ENCODE measurements at places on chromosomes 1 and 21.
A peak's percentile ranks its signal among the peaks of the same experiment; 100 is the strongest.

DNA sequence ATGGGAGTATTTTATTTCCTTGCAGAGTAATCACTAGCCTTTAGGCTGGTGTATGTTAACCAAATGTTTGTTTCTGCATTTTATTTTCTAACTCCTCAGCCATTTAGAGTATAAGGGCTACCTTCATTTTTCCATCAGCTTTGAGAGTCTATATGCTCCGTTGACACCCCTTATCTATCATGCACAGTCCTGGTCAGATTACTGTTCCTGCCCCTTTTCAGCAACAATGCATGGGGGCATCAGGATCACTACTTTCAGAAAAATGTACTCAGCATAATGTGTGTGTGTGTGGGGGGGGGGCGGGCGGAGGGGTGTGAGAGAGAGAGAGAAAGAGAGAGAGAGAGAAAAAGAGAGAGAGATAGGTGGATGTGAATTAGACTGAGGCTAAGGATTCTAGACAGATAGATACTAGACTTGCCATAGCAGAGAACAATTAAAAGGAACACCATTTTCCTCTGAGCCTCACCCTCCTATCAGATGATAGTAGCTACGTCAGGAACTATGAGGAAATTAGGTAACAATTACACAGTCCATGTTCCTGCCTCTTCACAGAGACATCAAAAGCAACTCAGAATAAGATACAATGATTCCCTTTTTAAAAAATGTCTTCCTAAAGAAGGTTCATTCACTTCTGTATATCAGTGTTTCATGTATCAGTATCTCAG, 40.8 kb downstream of the FCER1A start:
- no peaks in the 10 kb centered on the region for H3K36me3 ChIP-seq
- no peak for DNase-seq
- no peaks in the 10 kb centered on the region for H3K27me3 ChIP-seq
- no peak overlapping the region for H3K4me3 ChIP-seq

DNA sequence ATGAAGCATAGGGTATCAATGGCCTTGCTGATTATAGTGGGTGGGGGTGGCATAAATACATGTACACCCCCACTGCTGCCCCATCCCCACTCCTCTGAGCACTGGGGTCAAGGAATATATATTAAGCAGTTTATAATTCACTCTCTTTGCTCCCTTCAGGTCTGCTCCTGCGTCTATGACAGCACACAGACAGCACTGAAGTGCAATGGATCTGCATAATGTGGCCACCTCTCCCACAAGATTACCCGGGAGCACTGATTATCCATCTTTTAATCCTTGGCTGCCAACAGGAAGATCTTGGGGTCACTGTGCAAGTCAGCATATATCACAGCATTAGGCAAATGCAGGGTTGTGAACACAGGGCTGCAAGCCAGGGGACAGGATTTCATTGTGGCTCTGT, 19.3 kb downstream of the RXRG start:
- H3K4me1 ChIP-seq = no peaks in the 10 kb centered on the region
- H3K27ac ChIP-seq = no peak overlapping the region
- H3K4me3 ChIP-seq = no peak overlapping the region
- H3K27me3 ChIP-seq = peaks cover 3% of the 10 kb centered on the region

DNA sequence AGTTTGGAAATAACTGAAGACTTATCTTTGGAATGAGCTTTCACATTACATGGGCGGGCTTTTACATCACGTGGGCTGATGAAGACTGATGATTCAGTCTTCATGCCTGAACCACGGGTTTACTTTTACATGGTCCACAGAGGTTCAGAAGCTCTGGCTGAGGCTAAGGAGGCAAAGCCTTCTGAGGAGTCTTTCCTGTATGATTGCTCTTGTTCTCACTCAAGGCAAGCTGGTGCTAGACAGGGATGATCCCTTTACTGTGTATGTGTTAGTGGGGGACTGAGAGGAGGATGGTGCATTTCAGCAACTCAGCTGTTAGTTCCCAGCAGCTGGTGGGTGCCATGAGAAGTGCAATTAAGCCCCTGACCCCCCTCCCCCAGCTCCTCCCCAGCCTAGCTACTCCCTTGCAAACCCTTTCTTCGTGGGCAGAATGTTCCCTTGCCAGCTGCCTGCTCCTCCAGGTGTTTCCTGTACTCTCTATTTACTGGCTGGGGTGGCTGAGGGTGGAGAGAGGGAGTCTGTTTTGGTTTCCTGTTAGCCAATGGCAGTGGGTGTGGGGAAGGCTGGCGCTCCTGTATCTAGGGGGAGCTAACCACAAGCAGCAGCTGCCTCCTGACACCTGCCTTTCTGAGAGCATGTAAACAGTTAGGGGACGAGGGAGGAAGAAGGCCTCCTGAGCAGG, 15.4 kb downstream of the BTG2 start:
- H3K4me3 ChIP-seq = no peak overlapping the region
- peaks cover 19% of the 10 kb centered on the region for H3K4me1 ChIP-seq
- no peak overlapping the region for H3K27ac ChIP-seq
- H3K36me3 ChIP-seq = no peaks in the 10 kb centered on the region
- no peak for DNase-seq

DNA sequence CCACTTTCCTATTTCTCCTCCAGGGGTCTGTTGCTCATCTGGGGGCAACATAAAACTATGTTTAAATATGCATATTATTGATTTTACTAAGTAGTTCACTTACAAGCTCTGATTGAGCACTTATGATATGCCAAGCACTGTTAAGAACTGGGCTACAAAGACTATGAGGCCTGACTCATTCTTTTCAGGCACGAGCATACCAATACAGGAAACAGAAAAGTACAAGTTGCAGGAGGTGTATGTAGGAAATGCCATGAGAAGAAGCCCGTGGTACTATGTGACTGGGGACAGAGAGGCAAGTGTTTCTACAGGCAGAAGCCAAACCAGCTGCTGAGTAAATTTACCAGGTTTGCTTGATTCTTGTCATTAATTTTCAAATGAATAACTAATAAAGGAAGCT, 120.4 kb upstream of the PTGFR start:
- no peaks in the 10 kb centered on the region for H3K36me3 ChIP-seq
- H3K27ac ChIP-seq = peak overlapping the region; percentile 80
- no peak overlapping the region for H3K4me3 ChIP-seq
- no peaks in the 10 kb centered on the region for H3K27me3 ChIP-seq
- no peak for DNase-seq

- H3K4me1 ChIP-seq = no peaks in the 10 kb centered on the region
- DNase-seq = no peak
- no peak overlapping the region for H3K4me3 ChIP-seq
- H3K27me3 ChIP-seq = peaks cover 60% of the 10 kb centered on the region
- H3K27ac ChIP-seq = no peak overlapping the region
- no peaks in the 10 kb centered on the region for H3K36me3 ChIP-seq
Measured at GRCh38 chr1:35683012-35683411, 35.7 kb downstream of the C1orf216 start.

DNA sequence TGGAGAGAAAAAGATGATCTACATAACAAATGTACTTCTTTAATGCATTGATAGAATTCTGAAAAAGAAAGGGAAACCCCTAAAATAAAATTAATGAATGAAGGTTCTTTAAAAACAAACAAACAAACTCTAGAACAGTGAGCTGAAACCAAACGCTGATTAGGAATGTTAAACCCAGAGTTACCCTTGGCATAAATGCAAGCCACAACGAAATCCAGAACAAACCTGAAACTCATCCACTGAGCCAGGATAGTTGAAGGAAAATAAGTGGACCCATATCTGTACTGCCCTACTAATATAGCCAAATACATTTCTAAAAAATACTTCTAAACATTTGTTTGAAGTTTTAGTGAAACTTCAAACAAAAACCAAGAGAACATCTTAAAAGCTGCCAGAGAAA, 505.3 kb downstream of the TTLL7 start:
- H3K27ac ChIP-seq = no peak overlapping the region
- DNase-seq = no peak
- no peaks in the 10 kb centered on the region for H3K36me3 ChIP-seq
